ENCODE measurements at places on chromosomes 11 and 22.

- no peak for DNase-seq
Measured at GRCh38 chr11:107247167-107247861, 210.3 kb downstream of the CWF19L2 start.

DNA sequence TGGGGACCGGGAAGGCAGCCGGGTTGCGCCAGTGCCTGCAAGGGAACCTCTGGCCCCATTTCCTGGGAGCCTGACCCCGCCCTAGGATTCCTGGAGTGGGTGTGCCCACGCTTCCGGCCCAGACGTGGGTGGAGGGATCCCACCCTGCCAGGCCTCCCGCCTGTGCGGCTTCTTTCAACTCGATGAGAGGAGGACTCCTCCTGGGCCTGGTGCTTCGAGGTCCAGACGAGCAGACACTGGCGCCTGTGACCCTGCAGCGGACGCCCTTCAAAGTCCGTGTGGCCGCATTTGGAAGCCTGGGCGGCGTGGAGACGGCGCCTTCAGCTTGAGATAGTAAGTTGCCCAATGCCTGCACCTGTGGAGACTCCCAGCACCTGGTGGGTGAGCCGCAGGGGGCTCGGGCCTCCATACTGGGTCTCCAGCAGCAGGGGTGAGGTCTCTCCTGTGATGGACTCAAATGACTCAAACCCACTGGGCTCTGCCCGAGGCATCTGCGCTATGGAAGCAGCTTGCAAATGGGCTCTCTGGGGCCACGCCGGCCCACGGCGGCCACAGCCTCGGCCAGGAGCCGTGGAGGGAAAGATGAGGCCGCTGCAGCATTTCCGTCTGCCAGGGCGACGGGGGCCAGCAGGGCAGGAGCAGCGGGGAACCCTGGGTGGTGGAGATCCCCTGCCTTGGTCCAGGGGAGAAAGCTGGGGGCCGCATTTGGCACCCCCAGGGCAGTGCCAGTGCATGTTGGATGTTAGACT lies 64.3 kb upstream of the PPARA start:
- DNase-seq, result peak; percentile 60

DNA sequence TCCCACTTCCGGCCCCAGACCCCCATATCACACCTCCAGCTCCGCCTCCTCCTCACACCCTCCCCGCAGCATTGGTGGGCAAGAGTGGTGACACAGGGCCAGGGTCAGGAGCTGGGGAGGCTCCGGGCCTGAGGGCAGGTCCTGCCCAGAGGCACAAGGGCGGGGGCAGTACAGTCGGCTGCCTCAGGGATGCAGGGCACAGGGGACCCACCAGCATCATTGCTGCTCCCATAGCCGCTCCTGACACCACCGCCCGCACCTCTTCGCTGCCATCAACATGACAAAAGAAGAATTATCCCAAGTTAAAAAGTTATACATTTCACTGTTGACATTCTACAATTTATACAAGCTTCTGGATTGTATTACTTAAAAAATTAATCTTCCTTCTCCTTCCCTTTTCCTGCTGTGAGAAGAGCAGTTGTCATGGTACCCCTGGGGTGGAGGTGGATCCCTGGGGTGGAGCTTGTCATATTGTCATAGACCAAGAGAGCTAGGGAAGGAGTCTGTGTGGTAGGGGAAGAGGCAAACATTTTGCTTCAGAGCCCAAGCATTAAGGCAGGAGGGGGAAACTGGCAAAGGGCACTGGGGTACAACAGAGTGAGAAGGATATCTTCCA lies 4.1 kb downstream of the SBF2 start:
- no peak for DNase-seq

DNA sequence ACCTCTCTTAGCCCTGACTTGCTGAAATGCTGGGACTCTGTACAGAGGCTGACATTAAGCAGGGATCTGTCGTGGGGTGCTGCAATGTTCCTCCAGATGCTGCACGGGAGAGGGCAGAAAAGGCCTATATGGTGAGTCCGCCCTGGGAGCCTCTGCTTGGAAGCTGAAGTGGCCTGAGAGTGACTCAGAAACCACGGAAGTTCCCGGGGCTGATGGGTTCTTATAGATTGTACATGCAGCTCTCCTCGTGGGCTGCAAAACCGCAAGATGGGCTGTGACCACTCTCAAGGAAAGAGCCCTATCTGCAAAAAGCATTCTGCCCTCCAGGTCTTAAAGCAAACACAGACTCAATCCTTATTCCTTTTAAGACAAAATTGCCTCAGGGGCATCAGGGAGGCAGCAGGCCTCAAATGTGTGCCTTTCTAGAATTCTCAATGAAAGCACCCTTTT lies 5.8 kb upstream of the SLC43A3 start:
- DNase-seq, result no peak

GRCh38 chr11:65412271-65413076 lies 10.1 kb upstream of the NEAT1 start:
- DNase-seq, result peak; percentile 50

DNA sequence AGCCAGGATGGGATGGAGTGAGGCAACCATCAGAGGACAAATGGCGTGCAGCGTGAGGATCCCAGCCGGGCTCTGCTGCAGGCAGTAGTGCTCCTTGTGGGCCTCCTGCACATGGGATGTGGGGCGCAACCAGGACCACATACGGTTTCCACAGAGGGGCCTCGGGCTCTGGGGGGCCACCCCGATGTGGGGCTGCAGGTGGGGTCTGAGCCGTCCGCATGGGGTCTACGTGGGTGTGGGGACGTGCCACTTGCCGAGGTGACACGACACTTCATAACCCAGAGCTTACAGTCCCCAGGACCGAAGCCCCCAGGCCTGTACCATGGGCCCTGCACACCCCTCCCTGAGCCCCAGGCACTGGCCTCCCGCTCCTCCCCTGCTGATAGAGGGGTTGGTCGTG lies 10.8 kb downstream of the TTLL8 start:
- DNase-seq, result no peak

- DNase-seq, result no peak
Measured at GRCh38 chr11:91981995-91982394, 242.6 kb upstream of the FAT3 start.

DNA sequence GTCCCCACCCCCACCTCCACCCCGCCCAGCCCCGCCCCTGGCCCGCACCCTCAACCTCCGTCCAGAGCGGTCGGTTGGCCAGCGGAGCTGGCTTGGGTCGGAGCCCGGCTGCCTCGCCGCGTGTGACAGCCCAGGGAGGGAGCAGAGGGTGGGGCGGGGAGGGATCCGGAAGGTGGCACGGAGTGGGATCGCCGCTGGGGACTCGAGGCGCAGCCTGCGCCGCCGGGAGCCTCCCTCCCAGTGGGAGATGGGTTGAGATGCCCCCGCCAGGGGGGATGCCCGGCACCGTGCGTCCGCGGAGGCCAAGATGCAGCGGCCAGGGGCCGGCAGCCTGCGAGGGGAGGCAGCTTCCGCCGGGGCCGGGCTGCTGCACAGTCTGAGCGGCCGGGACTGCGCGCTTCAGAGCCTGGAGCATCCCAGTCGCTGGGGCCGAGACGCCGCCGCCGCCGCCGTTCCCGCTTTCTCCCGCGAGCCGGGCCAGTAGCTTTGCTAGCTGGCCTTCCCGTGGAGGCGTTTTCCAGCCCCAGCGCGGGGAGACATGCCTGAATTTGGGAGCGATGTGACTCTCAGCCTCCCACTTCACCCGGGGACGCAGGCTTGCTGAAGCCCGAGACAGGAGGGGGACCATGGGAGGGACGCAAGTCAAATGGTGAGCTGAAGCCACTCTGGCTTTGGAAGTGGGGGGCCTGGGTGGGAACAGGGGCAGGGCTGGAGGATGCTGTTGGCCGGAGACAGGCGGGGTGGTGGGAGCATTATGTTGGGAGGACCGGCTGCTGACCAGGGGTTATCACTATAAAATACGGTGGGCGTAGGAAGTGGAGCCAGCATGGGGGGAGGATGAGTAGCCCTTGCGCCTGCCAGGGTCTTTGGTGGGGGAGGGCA lies 40.2 kb downstream of the DIXDC1 start:
- DNase-seq, result peak; percentile 83

DNA sequence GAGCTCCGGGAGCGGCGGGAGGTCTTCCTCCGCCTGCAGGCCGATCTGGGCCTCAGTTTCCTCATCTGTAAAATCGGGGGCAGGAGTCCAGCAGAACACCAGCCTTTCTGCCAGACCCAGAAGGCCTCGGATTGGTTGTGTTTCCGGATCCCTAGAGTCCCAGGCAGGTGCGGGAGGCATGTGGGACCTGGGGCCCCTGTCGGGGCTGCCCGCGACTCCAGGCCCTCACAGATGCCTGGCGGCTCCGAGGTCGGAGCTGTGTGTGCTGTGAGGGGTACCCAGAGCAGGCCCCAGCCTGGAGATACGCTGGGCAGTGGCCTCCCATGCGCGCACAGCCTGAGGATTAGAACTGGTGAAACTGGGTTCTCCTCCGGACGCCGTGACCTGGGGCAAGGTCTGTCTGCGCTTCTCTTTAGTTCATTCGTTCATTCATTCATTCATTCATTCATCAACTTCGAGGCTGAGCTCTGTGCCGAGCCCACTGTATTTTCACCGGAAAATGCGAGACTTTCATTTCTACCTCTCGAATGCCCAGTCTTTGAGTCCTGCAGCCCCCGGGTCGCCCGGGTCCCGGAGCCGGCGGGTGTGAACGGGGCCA lies 24.6 kb downstream of the FLRT1 start:
- DNase-seq, result no peak

DNA sequence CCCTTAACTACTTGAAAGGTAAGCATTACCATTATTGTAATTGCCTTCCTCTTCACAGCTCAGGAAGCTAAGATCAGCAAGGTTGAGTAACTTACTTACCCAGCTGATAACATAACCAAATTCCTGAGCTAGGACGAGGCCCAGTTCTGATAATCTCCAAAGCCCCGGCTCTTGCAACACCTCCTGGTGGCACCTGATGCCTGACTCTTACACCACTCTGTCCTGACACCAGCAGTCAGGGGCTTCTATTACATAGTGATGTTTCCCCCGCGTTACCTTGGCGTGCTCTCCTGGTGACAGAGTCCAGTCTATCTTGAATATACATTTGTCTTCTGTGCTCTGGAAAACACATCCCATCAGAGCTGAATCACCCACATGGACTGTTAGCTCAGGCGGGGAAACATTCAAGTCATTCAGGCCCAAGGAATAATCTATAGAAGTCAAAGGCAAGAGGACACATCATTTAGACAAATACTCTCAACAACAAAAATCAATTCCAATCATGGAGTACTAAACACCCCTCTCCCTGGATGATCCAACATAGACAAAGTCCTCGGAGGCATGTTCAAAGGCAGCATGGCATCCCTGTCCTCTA lies 12.6 kb downstream of the JAML start:
- peak; percentile 80 for DNase-seq

- DNase-seq, result no peak
Measured at GRCh38 chr11:124884869-124885479, 12.7 kb downstream of the ROBO4 start.

- DNase-seq, result no peak
Measured at GRCh38 chr22:38733329-38733723, 22.5 kb downstream of the SUN2 start.

DNA sequence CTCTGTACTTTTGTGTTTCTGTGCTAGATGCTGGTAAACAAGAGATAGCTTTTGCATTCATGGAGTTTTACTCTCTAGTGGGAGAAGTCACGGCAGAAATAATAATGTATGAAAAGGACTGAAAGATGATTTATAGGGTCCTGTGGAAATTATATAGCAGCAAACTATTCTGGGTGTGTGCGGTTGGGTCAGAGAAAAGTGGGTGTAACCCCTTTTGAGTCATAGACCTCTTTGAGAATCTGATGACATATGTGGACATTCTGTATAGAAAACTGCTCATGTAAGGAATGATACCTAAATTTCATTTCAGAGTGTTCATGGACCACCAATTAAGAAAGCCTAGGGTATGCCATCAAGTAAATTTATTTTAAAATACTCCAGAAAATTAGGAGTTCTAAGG lies 54.4 kb downstream of the TMEM135 start:
- DNase-seq, result no peak

- DNase-seq, result no peak
Measured at GRCh38 chr11:23280088-23280487, 419.8 kb upstream of the CCDC179 start.

GRCh38 chr11:10450462-10451425 lies 4.3 kb upstream of the AMPD3 start:
- DNase-seq, result peak; percentile 79

- no peak for DNase-seq
Measured at GRCh38 chr11:15367695-15368094, 253.0 kb downstream of the INSC start.

DNA sequence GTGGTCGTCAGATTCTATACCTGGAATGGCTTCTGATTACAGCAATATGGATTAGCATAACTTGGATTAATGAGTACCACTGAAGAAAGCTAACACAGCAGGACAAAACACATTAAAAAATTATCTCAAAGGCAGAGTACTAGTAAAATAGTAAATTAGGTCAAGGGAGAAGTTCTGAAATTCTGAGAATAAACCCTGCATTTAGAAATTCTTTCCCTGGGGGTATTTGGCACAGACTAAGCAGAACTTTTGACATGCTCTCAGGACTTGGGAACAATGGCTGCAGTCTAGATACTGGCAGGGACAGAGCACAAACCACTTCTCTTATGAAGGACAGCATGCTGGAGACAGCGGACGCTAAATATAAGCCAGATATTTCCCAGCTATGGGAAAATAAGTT lies 85.6 kb upstream of the GRIA4 start:
- DNase-seq, result no peak

- DNase-seq, result no peak
Measured at GRCh38 chr11:121555121-121555520, 102.4 kb upstream of the SORL1-AS1 start.

DNA sequence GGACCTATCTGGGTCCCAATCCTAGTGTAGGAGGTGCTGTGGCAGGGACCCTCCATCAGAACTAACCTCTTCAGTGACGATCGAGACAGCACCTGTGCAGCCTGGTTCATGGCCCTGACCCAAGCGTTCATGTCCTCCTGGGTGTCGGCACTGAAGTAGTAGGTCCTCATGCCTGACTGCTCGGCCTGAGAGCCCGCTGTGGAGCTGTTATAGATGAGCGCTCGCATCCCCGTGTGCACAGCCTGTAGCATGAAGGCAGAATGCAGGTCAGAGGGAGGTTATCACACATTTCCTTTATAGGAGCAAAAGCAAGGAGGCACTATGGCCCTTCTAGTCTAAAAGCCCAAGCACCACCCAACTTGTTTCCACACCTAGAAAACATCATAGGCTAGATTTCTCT lies 103.0 kb downstream of the C11orf58 start:
- no peak for DNase-seq

GRCh38 chr11:70126494-70126893 lies 48.4 kb downstream of the ANO1 start:
- DNase-seq, result no peak

DNA sequence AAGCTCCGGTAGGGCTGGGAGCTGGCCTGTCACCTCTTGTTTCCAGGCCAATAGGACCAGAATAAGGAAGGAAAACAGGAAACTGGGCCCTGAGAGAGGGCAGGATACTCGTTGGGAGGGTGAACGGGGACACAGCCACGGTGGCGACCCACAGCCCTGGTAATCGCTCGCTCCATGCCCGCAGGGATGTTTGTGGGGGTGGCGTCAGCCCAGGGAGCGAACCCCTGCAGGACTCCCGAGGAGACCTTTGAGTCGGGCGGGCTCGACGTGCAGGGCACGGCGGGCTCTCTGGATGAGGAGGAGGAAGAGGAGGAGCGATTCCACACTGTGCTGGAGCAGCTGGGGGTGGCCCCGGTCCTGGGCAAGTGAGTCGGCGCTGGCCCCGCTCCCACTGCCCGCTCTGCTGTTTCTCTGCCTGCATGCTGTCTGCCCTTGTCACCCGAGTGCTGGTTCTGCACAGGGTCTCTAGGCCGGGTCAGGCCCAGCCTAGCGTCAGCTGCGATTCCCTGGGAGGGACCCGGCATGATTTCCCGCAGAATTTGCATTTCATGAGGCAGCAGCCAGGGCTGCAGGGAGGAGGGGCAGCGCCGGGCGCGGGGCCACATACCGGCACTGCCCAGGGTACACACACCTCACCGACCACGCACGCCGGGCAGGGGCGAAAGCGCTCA lies 1.6 kb downstream of the CRACR2B start:
- DNase-seq, result no peak

GRCh38 chr11:17275400-17276235 lies 921 bp upstream of the NUCB2 start:
- no peak for DNase-seq
